ENCODE measurements at places on chromosomes 1 and 21.

GRCh38 chr1:46606255-46606965 is 2.3 kb upstream of the MKNK1 start:
- DNase-seq = no peak

- no peak for DNase-seq
These were observed 19.7 kb upstream of the ATP6V1G3 start for GRCh38 chr1:198560161-198560560.

DNA sequence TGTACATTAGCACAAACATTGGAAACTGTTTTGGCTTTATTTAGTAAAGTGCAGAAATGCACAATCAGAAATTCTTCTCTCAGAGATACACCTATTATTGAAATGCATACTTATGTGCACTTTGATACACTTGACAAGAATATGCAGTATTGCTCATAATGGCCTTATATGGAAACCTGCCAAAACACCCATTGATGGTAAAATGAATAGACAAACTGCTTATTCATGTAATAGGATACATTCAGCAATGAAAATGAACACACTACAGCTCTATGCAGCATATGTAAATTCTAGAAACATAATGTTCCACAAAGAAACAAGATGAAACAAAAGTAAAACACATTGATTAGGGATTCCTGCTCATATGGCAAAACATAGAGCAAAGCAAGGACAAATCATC is 223.9 kb downstream of the S1PR1 start:
- no peak for DNase-seq

DNA sequence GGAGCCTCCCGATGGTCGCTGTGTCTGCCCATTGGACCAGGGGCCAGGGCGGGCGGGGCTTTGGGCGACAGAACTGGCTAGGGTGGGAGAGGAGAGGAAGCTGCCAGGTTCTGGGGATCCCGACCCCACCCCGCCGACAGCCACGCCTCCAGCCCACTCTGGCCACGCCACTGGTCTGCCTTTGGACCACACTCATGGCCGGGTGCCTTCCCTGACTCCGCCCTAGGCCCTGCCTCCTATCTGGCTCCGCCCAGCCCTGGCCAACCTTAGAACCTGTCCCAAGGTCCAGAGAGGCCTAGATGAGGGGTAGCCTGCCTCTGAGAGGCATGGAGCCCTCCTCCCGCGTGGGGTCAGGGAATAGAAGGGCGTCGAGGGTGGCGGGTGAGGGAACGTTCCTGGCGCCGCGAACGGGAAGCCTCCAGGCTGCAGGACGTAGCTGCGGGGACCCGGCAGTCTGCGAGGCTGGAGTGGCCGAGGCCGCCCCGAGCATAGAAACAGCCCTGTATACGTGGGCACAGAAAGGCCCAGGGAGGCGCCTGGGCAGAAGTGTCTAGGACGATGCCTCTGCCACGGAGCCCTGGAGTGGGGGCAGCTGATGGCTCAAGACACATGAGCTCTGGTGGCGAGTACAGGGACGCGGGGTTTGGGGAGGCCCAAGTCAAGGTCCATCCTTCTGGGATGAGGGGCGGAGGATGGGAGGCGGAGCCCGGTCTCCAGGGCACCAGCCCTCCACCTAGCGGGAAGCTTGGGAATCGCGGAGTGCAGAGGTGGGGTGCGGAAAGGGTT is 11.5 kb upstream of the COL16A1 start:
- DNase-seq = no peak

- no peak for DNase-seq
These were observed 174.4 kb upstream of the HMCN1 start for GRCh38 chr1:185559684-185560331.

DNA sequence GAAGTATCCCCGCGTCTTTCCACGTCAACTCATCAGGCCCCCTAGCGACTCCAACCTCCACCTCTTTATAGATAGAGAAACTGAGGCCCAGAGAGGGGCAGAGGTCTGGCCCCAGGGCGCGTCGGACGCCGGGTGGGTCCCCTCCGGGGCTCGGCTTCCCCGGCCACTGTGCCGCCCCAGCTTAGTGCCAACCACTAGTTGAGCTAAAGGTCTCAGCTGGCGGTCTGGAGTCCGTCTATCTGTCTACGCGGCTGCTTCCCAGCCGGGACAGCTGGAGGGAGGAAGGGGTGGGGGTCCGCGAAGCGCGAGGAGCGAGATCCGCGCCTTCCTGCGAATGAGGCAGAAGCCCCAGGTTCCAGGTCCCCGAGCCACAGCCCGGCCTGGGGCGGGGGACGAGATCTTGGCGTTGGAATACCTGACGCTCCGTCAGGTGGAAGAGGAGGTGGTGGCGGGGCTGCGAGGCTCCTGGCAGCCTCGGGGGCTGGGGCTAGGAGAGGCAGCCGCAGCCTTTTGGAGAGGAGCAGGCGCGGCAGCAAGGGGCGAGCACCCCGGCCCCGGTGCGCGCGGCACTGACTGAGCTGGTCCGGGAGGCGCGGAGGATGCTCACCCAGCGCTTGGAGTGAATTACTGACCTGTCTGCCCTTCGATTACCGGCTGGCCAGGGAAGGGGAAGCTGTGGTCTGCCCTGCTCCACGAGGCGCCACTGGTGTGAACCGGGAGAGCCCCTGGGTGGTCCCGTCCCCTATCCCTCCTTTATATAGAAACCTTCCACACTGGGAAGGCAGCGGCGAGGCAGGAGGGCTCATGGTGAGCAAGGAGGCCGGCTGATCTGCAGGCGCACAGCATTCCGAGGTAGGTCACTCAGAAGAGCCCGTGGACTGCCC is 937 bp downstream of the PODN start:
- DNase-seq = no peak

Measured in cortex of kidney (tissue), 1 donor.